ENCODE measurements at places on chromosomes 4 and X.

- DNase-seq, result no peak
Measured at GRCh38 chr4:140584439-140584838, 15.7 kb upstream of the UCP1 start.

DNA sequence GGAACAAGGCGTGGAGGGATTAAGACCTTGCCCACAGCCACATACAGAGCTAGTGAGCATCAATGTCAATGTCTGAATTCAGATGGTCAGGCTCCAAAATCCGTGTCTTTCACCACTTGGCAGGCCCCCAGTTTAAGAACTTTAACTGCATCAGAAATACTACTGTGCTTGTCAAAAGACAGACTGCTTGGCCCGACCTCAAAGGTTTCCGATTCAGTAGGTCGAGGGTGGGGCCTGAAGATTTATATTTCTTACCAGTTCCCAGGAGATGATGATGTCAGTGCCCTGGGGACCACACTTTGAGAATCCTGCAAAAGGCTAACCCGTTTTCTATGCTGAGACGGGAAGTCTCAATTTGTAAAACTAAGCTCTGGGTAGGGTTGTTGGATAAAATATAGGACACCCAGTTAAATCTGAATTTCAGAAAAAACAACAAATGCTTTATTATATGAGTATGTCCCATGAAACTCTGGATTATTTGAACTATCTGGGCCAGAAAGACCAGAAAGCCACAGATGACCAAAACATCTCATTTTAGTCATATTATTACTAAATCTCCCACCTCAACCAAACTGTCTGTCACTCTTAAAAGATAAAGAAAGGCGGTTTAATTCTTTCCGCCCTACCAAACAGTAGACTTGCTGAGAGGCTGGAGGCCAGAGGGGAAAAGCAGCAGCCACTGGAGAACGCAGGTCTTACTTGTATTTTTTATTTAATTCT lies 42.7 kb downstream of the GATB start:
- DNase-seq, result no peak

DNA sequence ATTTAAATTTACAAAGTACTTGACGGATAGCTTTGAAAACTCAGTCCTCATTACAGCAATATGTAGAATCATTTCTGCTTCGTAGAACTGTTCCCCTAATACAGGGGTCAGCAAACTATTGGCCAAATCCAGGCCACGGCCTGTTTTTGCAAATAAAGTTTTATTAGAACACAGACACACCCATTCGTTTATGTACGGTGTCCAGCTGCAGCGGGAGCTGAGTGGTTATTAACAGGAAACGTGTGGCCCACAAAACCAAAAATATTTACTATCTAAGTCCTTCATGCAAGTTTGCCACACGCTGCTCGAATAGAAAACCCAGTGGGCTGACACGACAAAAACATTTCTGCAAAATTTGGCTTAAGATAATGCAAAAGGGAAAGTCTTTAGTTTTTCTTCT lies 146.5 kb downstream of the AFAP1 start:
- DNase-seq, result no peak

GRCh38 chr4:123609829-123610228 lies 213.2 kb downstream of the SPRY1 start:
- DNase-seq, result no peak

- DNase-seq, result no peak
Measured at GRCh38 chr4:24793219-24794005, 2.0 kb upstream of the SOD3 start.

GRCh38 chr4:68658672-68659071 lies 11.8 kb downstream of the UGT2B15 start:
- no peak for DNase-seq

- DNase-seq, result no peak
Measured at GRCh38 chrX:114390251-114390796, 193.6 kb upstream of the HTR2C start.

DNA sequence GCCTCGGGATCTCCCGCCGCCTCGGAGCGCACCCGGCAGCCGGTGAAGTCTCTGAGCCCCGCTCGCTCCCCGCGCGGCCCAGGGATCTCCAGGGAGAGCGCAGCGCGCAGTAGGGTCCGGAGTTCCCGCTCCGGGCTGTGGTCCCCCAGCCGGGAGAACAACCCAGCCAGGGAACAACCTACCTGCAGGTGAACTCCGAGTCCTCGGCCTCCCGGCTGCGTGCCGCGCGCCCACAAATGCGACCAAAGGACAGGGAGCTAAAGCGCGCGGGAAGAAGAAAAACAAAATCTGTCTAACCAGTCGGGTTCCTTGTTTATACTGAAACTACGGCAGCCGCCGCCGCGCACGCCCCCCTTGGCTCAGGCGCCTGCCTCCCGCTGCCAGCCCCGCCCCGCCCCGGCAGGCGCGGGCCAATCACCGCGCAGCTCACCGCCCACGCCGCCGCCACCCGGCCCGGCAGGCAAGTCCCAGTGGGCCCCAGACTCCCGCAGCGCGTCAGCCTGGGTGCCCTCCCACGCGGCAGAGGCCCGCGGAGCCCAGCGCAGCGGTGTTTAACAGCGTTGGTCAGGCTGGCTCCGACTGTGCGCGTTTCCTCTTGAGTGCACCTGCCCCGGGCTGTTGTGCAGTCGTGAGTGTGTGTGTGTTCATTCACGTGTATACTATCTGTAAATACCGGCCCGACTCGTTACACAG lies at the start of gene RASGEF1B:
RASGEF1B (minus strand) TSS at position 320 of the 693 bp plus-strand sequence. CDS start 12,399 bp downstream, outside the sequence.
- DNase-seq, result peak; percentile 93

GRCh38 chr4:155632310-155632840 lies 34.3 kb upstream of the GUCY1A1 start:
- no peak for DNase-seq

DNA sequence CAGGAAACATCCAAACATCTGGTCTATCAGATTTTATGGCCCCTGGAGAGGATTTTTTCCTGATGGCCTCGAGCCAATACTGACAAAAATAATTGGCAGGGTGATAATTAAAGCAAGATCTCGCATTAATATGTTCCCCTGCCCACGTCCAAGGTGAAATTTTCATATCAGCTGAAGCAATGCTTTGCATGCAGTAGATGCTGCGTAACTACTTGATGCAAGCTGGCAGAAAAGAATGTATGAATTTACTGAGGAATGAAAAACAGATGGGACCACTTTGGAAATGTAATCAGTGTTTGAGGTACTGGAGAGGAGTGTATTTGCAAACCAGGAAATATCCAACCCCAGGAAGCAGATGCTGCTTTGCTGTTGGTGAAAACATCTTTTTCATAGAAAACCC lies 36.8 kb upstream of the REST start:
- no peak for DNase-seq

GRCh38 chr4:1030559-1030958 lies 19.1 kb downstream of the FGFRL1 start:
- no peak for DNase-seq

DNA sequence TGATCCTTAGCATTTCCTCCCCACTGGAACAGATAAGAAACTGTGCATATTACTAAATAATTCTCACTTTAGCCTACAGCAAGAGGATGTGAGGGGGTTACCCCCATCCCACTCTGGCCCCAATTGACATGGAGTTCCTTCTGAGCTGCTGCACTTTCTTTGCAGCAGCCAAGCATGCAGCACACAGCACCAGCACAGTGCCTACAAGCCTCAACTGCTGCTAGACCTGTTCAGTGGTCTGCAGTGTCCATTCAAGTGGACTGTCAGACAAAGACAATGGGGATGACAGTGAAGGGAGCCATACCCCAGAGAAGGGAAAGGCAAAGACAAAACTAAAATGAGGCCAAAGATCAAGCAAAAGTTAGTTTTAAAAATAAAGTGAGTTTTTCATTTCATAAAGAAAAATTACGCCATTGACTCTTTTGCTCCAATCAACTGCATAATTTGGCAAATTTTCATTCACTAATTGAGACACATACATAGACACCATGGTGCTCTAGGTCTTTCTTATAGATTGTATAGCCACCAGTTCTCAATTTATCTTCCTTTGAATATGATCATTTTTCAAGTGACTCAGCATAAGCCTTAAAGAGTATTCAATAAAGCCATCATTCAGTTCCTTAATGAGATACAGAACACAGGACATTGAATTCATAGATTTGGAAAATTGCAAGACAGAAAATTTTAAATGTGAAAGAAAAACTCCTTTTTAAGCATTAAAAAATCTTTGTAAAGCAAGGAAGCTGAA lies 410.6 kb downstream of the HNRNPD start:
- DNase-seq, result no peak

- no peak for DNase-seq
Measured at GRCh38 chrX:71549986-71550385, 17.1 kb downstream of the OGT start.

GRCh38 chr4:167000141-167000852 lies 234.0 kb downstream of the SPOCK3 start:
- DNase-seq, result no peak

DNA sequence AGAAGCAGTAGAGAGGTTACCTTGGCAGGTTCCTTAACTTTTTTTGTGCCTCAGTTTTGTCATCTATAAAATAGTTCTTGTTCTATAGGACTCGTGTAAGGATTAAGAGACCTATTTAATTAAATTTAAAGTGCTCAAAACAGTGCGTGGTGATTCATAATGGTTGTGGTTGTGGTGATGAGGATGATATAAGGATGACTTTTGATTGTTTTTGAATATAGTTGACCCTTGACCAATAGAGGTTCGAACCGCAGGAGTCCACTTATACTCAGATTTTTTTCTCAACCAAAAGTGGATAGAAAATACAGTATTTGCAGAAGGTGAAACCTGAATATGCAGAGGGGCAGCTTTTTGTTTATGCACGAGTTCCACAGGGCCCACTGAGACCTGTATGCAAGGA lies 14.6 kb downstream of the SMAD1 start:
- DNase-seq, result no peak

GRCh38 chrX:118756101-118756500 lies 28.7 kb downstream of the IL13RA1 start:
- no peak for DNase-seq

- DNase-seq, result no peak
Measured at GRCh38 chr4:177281351-177281909, 28.2 kb upstream of the NEIL3 start.

- DNase-seq, result no peak
Measured at GRCh38 chrX:142299406-142299805, 94.3 kb upstream of the MAGEC2 start.

DNA sequence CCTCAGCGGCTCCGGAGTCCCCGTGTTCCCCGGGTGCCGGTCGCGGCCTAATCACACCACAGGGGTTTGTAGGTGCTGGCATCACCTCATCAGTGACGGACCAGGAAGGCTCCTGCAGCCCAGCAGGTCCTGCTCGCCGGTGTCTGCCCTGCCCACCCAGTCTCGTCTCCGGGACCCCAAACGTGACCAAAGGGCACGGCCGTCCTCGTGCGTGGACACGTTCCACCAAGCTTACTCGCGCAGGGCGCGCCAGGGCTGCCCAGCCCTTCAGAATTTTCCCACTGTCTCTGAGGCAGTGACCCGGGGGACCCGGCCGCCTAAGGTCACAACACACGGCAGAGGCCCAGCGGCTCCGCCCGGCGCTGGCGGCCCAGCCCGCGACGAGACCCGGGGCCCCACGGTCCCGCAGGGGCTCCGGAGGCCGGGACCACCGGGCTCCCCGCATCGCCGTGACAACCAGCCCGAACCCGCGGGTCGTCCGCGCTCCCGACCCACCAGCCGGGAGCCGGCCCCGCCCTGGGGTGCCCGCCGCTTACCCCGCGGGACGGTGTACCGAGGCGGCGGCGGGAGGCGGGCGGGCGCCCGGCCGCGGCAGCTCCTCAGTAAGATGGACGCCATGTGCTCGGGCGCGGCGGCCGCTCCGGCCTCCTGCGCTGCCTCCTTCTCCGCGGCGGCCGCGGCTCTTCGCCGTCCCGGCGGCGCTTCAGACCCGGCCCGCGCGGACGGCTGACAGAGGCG lies 454 bp downstream of the LETM1 start:
- no peak for DNase-seq

GRCh38 chr4:149713031-149713430 lies 102.6 kb downstream of the IQCM start:
- DNase-seq, result no peak

- no peak for DNase-seq
Measured at GRCh38 chr4:23878912-23879732, 10.7 kb downstream of the PPARGC1A start.

DNA sequence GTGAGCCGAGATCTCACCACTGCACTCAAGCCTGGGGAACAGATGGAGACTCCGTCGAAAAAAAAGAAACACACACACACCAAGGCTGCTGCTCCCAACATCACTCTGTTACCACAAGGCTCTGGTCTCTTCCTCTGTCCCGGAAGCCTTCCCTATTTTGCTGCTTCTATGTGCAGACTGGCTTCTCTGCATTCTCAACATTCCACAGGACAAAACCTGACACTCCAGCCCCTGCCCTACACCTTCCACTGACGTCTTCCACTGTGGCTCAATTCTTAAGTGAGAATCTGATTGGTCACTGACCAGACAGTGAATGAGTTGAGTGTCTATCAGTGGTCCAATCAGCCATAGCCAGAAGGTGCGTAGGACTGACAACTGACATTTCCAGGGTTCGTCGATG lies 5.9 kb downstream of the ODAPH start:
- DNase-seq, result no peak

GRCh38 chrX:82813671-82814078 lies 694.4 kb upstream of the POU3F4 start:
- no peak for DNase-seq

- no peak for DNase-seq
Measured at GRCh38 chrX:150293311-150294013, 69.7 kb upstream of the MAMLD1 start.

- no peak for DNase-seq
Measured at GRCh38 chrX:38249965-38250364, 29.3 kb upstream of the SRPX start.

DNA sequence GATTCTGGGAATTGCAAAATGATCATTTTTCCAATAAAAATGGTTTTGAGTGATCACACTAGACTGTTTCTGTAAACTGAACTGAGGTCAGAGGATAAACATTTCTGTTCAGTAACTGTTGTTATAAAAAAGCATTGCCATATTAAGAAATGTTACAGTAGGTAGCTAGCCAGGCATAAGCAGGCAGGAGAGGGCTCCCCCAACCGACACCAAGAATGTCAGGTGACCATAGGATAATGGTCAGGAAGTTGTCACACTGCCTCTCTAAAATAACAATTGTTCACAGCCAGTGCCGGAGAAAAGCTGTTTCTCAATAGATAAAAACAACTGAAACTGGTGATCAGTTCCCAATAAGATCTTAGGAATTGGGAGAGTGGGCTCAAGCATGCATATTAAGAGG lies 306.2 kb upstream of the SLIT2 start:
- DNase-seq, result no peak

- DNase-seq, result no peak
Measured at GRCh38 chr4:177444911-177445736, 2.9 kb upstream of the AGA start.

DNA sequence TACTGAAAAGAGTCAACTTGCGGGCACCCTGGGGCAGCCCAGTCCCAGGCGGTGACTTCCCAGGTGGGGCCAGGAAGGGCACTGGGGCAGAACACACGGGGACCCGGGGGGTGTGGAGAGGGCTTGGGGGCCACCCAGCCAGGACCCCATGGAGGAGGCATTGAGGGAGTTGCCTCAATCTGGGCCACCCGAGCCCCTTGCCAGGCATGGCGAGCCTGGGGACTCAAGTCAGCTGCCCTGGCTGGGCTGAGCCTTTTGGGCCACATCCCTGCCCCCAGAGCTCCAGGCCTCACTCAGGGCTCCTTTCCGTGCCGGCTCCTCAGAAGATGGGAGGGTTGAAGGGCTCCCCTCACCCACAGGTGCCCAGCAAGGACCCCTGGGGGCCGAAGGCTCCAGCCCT lies 6.6 kb upstream of the CPLX1 start:
- no peak for DNase-seq

Data from T-helper 2 cell (primary cell).